Esophagus mucosa (tissue), 1 donor: ENCODE measurements at places on chromosomes 7 and 10. TPM values are rescaled to one million over a fixed set of nuclear protein-coding genes. Genes with fewer than 3 reads are reported as not detected.
A peak's percentile ranks its signal among the peaks of the same experiment; 100 is the strongest.

- ATAC-seq: peak; percentile 97
Observed at GRCh38 chr7:99953649-99954048, 22.2 kb downstream of the AZGP1 start.

DNA sequence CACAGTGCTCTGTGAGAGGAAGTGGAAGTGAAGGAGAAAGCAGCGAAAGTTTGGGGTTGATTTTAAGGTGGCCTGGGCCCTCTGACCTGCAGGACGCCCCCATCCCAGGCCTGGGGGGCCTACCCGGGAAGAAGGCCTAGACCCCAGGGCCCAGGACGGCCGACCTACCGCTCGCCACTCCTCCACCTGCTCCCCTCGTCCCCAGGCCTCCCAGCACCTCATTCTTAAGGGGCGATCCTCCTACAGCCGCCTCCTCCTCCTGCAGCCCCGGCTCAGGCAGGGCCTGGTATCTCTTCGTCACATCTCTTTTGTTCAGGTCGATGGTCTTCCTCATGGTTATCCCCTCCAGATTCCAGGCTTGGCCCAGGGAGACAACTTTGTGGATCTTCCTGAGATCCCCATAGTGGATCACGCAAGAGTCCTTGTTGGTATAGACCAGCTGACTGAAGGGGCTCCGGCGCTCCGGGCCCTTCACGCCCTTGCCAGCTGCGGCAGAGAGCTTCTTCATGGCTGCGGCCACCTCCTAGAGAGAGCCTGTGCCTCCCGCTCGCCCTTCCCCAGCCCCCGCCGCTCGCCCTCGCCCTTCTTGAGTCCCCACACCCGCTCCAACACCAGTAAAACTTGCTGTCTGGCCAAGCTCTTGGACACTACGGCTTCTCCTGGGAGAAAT is 117.5 kb downstream of the OR13A1 start:
- ATAC-seq: no peak

GRCh38 chr10:98363220-98363619 is 51.8 kb downstream of the PYROXD2 start:
- ATAC-seq: peak; percentile 58

CTAGE6 gene
- 0.16 TPM for total RNA-seq

ZDHHC6 gene
- 19.9 TPM for total RNA-seq

DNA sequence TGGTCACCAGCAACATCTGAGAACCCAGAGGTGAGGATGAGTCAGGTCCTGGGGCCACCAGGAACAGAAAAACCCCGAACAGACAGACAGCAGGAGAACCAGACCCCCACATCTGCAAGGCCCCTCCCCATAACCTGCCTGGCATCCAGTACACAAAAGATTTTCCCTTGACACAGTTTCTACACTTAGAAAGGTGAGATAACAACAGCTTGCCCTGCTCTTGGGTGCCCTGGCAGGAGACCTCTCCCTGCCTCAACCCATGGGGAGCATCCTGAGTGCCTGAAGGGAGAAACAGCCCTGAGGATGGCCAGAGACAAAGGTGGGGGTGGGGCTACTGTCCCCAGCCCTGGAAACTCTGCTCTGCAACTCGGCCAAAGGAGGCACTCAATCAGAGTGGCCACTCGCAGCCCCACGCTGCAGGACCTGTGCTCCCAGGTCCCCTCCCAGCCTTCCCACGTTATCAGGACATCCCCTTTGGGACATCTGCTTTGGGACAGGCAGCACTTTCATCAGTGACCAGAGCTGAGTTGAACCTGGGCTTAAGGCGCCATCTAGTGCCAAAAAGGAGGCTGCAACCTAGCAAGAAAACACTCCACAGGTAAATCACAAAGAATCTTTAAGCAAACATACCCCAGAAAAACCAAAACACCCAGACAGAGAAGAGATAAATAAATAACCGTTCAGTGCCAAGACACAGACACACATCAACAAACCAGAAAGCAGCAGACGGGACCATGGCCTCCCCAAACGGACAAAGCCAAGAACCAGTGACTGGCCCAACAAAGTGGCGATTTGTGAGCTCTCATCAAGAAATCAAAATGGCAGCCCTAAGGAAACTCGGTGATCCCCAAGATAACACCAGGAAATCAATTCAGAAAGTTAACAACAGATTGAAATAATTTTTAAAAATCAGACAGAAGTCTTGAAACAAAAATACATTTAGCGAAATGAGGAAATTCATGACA is 233.7 kb downstream of the PTPRN2 start:
- peak; percentile 44 for ATAC-seq

GRCh38 chr10:16944986-16945385 is 127.8 kb upstream of the RSU1 start:
- no peak for ATAC-seq

MRC1 gene
- total RNA-seq: 1.2 TPM

MDFIC gene
- 23.2 TPM for total RNA-seq

ARID5B gene
- 23.4 TPM for total RNA-seq

- ATAC-seq: no peak
Observed at GRCh38 chr7:48365010-48365409, 193.8 kb downstream of the ABCA13 start.

GRCh38 chr10:120145107-120145506 is 252.6 kb downstream of the SEC23IP start:
- no peak for ATAC-seq

DNA sequence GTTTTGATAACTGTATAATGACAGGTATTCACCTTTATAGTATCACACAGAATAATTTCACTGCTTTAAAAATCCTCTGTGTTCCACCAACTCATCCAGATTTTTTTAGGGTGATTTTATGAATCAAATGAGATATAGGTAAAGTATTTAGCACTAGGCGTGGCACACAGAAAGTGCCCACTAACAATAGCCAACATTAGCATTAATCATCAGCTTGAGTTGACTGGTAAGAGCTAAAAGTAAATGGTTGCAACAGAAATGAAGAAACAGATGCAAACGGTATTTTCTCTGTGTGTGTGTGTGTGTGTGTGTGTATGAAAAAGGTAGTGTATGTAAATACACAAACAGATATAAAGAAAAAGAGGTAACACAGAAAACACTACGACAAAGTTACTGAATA is 378.8 kb upstream of the ETV1 start:
- no peak for ATAC-seq

IFRD1 gene
- 38.3 TPM for total RNA-seq

DNA sequence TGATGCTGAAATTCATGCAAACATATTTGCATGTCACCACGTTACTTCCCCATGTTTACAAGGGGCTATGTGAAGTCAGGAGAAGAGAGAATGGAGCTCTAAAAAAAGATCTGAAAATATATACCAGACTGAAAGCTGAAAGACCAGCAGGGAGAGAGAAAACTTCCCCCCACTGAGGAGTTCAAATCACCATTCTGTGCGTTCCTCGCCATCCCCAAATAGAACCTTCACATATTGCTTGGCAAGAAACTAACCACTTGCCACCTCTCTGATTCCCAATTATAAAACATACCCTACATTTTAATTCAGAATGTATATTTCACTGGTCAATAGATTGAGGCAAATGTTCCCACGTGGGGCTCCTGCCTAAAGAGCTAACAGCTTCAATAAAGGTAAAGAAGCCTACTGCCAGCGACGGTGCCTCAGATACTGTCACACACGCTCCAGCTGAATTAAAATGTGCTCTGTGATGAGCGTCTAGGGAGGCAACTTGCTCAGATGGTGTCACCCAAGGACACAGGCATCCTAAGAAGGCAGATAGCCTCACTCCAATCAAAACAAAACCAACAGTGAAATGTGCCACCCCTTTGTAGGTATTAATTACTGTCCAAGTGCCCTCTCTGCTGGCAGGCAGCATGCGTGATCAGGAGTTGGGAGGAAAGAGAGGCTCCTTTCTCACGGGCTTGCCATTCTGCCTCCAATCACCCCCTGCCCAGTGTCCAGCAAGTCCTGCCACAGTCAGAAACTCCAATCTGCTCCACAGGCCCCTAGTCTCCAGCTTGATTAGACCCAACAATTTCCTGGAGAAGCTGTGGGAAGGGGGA is 298.2 kb downstream of the GRID1 start:
- no peak for ATAC-seq

DNA sequence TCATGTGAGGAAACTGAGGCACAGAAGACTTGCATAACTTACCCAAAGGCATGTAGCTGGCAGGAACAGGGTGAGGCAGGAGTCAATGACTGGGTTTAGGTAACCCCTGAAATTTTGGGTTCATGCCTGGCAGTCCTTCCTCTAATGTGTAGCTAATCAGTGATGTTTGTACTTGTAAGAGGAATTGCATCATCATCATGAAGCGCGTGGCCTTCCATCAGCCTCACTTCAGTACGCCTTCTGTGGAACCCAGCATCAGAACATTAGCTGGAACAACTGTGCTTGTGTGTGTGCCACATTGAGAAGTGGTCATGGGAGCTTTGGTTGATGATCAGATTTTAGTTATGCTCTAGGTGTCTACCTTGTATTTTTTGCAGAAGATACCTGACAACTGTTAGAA is 18.2 kb upstream of the STMP1 start:
- peak; percentile 43 for ATAC-seq

OPN4 gene
- total RNA-seq: not detected

HECW1 gene
- total RNA-seq: 0.40 TPM

DNA sequence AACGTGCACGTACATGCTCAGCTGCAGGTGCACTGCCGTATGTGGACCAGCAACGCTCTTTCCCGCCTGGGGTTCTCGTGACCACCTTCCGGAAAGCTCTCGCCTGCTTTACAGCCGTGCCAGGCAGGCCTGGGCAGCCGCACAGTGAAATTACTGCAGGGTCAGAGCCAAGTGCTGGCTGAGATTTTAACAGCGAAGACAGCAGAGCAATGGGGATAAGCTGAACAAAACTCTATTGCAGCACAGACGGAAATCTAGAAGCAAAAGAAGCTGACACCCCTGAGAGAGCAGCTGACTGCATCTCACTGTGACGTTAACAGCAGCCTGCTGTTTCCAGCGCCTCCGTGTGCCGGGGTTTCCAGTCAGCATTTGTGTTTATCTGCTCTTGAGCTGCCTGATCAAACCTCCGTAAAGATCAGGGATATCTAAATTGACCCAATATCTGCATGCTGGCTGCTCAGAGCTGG is 179.0 kb downstream of the DIP2C start:
- peak; percentile 39 for ATAC-seq

DNA sequence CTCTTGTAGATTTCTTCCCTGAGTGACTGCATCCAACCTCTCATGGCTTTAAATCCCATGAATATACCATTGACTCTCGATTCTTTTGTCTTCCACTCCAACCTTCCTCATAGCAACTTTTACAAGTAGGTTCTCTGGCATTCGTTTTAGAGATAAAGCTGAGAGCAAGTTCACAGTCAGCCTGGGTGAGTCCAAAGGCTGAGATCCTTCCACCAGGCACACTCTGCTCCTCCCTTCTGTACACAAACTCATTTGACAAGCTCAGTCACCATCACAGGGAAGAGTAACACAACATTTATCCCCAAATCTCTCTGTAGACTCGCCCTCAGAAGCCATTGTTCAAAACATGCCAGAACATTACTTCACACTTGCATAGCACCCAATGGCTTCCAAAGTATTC is 10.9 kb downstream of the CTTNBP2 start:
- peak; percentile 81 for ATAC-seq

DNA sequence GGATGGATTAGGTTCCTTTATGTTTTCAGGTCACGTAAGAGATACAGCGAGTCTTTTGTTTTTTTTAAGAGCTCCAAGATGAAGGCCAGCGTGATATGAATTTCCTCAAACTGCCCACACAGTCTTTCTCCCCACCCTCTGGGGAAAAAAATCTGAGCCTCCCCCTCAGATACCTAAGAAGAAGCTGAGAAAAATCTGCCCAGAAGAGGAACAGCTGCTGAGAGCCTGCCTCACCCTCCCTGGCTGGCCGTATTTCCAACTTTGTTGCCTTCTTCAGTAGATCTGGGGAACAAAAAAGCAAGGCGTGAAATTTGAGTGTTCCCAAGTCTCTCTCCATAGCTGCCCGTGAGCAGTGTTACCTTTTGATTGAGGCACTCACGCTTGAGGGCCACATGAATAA is 208.1 kb downstream of the KIAA1217 start:
- no peak for ATAC-seq

SEMA3C gene
- total RNA-seq: 9.5 TPM

DNA sequence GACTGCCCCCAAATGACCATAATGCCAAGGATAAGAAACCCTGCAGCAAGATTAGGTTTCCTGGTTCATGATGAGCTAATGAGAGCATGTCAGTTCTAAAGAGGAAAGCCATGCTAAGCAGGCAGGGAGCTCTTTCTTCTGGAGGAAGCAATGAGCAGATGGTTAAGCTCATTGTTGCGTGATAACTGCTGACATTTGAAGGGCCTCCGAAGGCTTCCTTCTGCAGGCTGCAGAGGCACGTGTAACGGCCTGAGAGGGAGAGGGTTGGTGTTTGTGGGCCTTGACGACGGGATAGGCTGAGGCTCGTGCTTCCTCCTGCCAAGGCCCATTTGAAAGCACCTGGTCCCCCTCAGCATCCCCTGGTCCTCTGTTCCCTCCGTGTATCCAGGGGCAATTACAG is 63.5 kb upstream of the BTBD16 start:
- no peak for ATAC-seq

DNA sequence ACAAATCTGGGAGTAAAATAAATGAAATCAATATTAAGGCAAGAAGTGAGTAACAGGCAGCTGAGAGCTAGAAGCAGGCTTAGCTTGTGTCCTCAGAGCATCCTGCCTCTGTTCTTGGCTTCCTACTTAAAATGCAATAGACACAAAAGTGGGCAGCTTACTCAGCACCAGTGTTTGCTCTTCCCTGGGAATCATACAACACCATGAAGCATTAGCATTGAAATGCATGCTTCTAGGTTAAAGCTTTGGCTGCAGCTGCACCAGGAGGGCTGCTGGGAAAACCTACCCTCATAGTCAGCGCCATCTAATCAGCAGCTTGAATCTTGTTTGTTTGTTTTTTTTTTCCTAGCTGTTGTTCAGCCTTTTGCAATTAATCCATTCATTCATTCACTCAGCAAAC is 104.2 kb upstream of the VWC2 start:
- ATAC-seq: peak; percentile 28

DNA sequence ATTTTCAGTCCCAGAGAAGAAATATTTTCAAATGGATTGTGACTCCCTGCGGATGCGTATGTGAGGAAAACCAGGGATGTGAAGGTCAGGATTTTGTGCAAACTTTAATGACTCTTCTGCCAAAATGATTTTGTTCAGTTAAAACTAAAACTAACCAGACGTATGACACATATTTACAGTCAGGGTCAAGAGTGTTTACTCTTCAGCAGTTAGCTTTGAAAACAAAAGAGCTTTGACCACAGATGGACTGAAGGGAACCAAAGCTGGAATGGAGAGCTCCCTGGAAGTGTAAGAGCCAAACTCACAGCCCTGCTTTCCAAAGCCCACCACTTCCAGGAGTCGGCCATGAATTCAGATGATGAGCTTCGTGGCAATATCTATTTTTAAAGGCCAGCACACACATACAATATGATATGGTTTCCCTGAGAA is 15.5 kb downstream of the SVIL start:
- ATAC-seq: no peak

- ATAC-seq: no peak
Observed at GRCh38 chr7:15245831-15246230, 316.0 kb downstream of the AGMO start.

DNA sequence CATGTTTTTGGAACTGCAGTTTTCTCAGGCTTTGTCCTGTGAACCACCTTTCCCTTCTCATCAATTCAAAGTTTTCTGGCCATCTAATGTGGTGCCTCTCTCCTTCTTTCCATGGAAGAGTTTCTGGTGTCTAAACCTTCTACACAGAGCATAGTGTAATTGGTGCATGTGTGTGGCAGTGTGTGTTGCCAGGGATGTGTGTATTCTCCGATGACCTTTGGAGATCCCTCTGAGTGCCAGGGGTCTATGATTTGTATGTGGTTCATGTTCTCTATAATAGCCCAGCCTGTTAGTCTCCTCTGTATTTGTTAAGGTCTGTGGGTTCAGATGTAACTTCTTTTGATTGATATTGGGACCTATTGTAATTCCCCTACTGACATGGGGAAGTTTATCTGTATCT is 1.5 kb downstream of the TAS2R60 start:
- no peak for ATAC-seq

MACC1 gene
- total RNA-seq: 22.3 TPM

ANXA8 gene
- total RNA-seq: 203 TPM

ANXA11 gene
- total RNA-seq: 261 TPM

HYAL4 gene
- total RNA-seq: not detected
